Sigmoid colon (tissue), 7 donors: ENCODE measurements at places on chromosomes 2 and 18. TPM values are rescaled to one million over a fixed set of nuclear protein-coding genes. Genes with fewer than 3 reads are reported as not detected.

The POTEC gene
- not detected for polyA plus RNA-seq

The ANKRD29 gene
- 4.2 TPM for polyA plus RNA-seq

- no peaks in the 10 kb centered on the region for H3K36me3 ChIP-seq
- no peak for DNase-seq
- H3K27me3 ChIP-seq: no peaks in the 10 kb centered on the region
- H3K27ac ChIP-seq: no peak overlapping the region
- peaks cover 5% of the 10 kb centered on the region for H3K4me1 ChIP-seq
Measured at GRCh38 chr2:105917226-105917625, 172.5 kb downstream of the NCK2 start.

GRCh38 chr2:179268277-179268925 lies 3.8 kb upstream of the SESTD1 start:
- no peak overlapping the region for H3K4me3 ChIP-seq
- H3K27ac ChIP-seq: no peak overlapping the region
- no peaks in the 10 kb centered on the region for H3K4me1 ChIP-seq
- H3K27me3 ChIP-seq: no peaks in the 10 kb centered on the region

DNA sequence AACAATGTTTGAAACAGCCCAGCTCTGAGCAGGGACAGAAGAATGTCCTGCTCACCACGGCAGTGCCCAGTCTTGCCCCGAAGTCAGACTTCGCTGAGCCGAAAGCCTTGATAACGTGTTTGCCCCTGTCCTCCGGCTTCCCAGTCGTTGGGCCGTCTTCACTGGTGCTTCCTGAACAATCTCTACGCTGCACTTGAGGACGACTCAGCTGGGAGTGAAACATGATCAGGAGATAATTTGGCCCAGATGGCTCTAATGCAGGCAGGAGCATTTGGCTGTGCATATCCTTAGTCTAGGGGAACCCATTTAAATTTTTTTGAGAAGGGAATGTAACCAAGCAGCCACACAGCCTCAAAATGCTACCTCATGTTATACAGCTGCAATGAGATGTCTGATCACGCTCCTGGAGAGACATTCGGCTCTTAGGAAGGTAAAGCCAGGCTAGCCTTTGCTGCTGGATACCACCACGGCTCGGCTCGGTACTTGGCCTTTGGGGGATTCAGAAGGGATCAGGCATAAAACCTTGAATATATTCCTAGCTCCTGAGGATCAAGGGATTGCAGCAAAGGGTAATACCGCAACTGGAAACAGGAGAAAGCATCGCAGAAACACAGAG lies 43.6 kb downstream of the FECH start:
- H3K4me1 ChIP-seq: no peaks in the 10 kb centered on the region
- no peak overlapping the region for H3K27ac ChIP-seq
- no peak overlapping the region for H3K4me3 ChIP-seq
- no peak for DNase-seq
- no peaks in the 10 kb centered on the region for H3K27me3 ChIP-seq

DNA sequence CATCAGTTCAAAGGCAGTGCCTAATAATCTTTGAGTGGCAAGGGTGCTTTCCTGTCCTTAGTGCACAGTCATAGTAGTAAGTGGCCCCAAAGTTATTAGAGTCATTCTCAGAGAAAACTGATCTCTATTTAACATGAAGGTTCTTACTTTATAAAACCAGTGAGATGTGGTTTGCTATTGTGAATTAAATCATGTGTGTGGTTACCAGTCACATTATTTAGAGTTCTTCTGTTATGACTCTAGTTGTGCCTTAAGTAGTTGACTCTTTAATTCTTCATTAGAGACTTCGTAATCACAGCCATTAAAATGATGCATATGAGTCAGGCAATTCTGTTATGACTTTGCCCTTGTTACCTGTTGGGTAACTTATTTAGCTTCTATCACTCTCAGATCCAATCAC lies 1392.9 kb upstream of the ACVR2A start:
- H3K4me1 ChIP-seq: no peaks in the 10 kb centered on the region
- no peaks in the 10 kb centered on the region for H3K36me3 ChIP-seq
